Left lobe of liver (tissue), 2 donors: ENCODE measurements at places on chromosomes 2 and 18. TPM values are rescaled to one million over a fixed set of nuclear protein-coding genes. Genes with fewer than 3 reads are reported as not detected.

Gene CPO
- 0.38 TPM for total RNA-seq

Gene LHCGR
- total RNA-seq = not detected

Gene SRD5A2
- 7.6 TPM for total RNA-seq

Gene RAX
- not detected for total RNA-seq

Gene TPO
- total RNA-seq = not detected

Gene CXCR1
- total RNA-seq = 0.30 TPM

Gene SERPINB13
- not detected for total RNA-seq

Gene MAB21L4
- total RNA-seq = 19.3 TPM

Gene MYL12B
- 90.4 TPM for total RNA-seq

Gene ZNF521
- 1.6 TPM for total RNA-seq

Gene PAX8
- 0.65 TPM for total RNA-seq

Gene IL1R2
- total RNA-seq = 12.0 TPM

Gene CHRNG
- total RNA-seq = not detected

Gene HOXD13
- not detected for total RNA-seq

Gene FAM110C
- total RNA-seq = 6.7 TPM

Gene OR6B2
- not detected for total RNA-seq

Gene SIX3
- total RNA-seq = not detected

Gene FIGN
- total RNA-seq = 6.0 TPM

Gene TMEM200C
- 3.7 TPM for total RNA-seq

Gene NEU4
- 109 TPM for total RNA-seq

Gene ELOA2
- total RNA-seq = not detected

Gene SKA1
- total RNA-seq = 0.15 TPM

Gene REG3G
- 0.53 TPM for total RNA-seq

Gene NLRC4
- total RNA-seq = 0.70 TPM

Gene CTNNA2
- total RNA-seq = not detected

Gene HK2
- total RNA-seq = 1.3 TPM

Gene AQP12A
- total RNA-seq = not detected

Gene NMUR1
- total RNA-seq = 0.30 TPM

Gene RNF144A
- total RNA-seq = 3.2 TPM

Gene RBBP8
- 11.7 TPM for total RNA-seq

Gene STPG4
- not detected for total RNA-seq

Gene NCKAP5
- 4.6 TPM for total RNA-seq

Gene ANKRD30B
- not detected for total RNA-seq

Gene BCL2
- 1.0 TPM for total RNA-seq
